ENCODE measurements at places on chromosomes 12 and 14.
A peak's percentile ranks its signal among the peaks of the same experiment; 100 is the strongest.

DNA sequence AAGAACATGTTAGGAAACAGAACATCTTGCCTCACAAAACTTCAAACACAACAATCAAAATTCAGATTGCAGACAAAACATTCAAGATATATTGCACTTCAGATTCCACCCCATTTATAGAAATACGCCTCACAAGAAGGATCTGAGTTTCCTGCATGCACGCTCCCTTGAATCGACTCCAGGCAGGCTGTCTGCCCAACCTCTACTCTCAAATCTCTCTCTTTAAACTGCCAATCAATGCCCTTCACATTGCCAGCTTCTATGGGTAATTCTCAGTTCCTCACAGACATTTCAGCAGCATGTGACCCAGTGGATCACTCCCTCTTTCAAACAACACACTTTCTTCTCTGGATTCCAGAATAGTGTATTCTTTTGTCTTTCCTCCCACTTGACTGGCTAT, 184.1 kb downstream of the PRKD1 start:
- no peak for DNase-seq

GRCh38 chr14:54667764-54668163, 100.8 kb downstream of the SAMD4A start:
- DNase-seq: no peak

- no peak for DNase-seq
Measured at GRCh38 chr14:101224356-101225156, 321.0 kb upstream of the RTL1 start.

GRCh38 chr14:61573748-61574513, 121.4 kb upstream of the HIF1A start:
- DNase-seq: no peak

GRCh38 chr14:50955373-50956043, 11.2 kb upstream of the PYGL start:
- DNase-seq: no peak

DNA sequence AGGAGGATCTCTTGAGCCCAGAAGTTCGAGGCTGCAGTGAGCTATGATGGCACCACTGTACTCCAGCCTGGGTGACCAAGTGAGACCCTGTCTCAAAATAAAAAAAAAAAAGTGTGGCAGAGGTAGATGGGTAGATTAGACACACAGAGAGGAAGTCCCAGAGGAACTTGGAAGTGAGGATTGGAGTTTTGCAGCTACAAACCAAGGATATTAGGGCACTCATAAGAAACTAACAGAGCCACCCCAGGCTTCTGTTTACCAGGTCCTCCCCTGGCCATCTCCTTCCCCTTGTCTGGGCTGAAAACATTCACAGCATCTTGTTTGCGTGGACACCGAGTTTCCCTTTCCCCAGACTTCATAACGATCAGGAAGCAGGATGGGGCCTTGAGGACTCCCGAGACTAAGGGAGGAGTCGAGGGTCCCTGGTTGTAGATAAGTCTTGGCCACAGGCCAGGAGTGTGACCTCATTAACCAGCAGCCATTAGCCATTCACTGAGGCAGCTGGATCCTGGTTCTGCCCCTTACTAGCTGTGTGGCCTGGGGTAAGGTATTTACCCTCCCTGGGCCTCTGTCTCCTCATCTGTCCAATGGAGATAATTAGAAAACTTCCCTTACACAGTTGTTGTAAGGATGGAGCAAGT, 2.1 kb downstream of the MAP1LC3B2 start:
- no peak for DNase-seq

DNA sequence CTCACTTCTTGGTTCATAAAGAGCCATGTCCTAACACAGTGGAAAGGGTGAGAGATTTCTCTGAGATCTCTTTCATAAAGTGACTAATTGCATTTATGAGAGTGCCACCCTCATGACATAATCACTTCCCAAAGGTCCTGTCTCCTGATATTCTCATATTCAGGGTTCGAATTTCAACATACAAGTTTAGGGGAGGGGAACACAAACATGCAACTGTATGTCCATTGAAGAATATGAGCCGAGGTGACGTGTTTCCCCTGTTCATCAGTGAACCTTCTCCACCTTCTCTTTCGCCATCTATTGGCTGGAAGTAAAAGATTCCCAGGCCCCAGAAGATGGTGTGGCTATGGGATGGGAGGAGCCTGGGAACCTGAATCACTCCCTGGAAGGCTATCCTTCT, 354.2 kb upstream of the ATP2B1 start:
- DNase-seq: no peak

DNA sequence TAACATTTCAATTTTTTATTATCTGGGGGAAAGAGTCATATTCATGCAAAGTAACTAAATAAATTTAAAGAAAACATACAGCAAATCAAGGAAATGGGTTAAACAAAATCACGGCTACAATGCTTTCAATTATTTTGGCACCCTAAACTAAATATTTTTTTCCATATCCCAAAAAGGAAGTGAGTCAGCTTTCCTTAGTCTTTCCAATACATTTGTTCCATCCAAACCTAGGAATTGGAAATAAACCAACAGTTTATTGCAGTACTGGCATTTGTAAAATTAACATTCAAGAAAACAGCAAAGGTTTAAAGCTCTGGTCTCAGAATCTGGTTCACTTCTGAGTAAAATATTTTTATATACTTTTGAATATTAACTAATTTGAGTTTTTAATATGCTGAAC, 89.2 kb downstream of the BCL2L14 start:
- no peak for DNase-seq

GRCh38 chr12:22856178-22856577, 231.2 kb downstream of the ETNK1 start:
- no peak for DNase-seq

- DNase-seq: no peak
Measured at GRCh38 chr12:124191966-124192365, 102.9 kb upstream of the RFLNA start.

DNA sequence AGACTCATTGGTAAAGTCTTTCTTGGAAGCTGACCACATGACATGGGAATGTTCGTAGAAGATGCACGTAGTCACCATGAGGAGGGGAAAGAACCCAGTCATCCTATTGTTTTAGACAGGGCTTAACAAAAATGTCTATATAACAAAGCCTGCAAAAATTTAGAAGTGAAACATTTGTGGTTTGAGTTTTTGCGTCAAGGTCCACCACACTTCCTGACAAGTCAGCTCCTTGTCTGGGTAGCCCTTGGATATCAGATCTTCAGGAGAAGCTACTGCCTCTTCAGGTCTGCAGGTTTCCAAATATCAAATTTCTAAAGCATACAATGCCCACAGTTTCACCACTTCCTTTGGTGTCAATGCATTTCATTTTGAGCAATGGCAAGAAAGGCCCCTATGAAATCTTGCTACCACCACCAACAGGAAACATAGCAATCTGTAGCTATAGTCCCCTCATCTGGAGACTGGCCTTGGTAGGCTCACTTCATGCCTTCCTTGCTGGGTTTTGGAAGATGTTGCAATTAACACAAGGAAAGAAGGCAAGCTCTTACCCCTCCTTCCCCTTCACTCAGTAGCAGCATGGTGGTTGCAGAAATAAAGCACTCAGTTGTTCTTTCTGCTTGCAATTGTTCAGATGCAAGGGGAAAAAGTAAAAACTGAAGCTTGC, 235.2 kb downstream of the PCNX1 start:
- DNase-seq: no peak

DNA sequence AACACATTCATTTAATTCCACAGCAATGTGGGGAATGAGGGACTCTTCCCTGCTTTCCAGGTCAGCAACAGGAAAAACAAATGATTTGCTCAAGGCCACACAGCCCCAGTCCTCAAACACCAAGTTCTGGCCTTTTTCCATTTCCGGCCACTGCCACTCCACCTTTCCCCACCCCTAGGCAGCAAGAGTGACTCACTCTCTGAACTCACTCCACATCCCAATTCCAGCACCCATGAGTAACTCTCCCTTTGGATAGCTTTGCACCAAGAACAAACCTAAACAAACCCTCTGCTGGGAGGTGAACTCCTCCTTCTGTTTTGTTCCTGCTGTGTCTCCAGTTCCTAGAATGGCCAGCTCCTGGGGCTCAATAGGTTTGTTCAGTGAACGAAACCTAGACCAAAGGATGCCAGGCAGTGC, 30.4 kb upstream of the PLEKHG6 start:
- DNase-seq: no peak

GRCh38 chr14:100587086-100587762, at the start of gene BEGAIN:
Gene BEGAIN (minus strand): TSS chr14:100587417. CDS start chr14:100587290, 127 bp downstream.
- DNase-seq: no peak

DNA sequence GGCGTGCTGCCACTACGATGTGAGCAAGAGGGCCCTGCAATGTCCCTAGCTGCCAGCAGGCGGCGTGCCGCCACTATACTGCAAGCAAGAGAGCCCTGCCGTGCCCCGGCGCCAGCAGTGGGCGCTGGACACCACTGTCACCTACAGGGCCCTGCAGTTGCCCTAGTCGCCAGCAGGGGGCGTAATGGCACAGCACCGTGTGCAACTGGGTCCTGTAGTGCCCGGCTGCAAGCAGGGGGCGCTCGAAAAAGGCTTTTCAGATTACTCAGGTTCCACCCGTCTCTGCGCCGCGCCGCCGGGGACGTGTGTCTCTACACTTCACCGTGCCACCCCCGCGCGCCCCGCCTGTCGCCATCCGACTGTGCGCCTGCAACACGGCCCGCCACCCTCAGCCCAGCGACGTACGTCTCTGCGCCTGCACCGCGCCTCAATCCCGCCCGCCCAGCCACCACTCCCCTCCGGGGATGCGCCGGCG, 1356.9 kb downstream of the TMEM121 start:
- DNase-seq: peak; percentile 65

DNA sequence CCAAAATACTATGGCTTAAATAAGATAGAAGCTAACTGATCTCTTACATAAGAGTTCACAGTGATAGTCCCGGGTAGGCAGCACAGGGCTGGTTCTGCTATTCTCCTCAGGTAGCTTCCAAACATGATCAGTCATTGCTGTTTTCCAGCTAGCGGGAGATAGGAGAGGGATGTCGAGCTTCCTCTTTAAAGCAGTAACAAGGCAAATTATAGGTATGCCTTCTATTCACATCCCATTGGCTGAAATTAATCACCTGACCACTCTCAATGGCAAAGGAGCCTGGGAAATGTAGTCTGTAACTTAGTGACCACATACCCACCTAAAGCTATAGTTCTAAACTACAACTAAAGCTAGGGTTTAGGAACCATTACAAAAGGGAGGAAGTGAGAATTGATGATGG, 34.5 kb upstream of the VRK1 start:
- DNase-seq: peak; percentile 53

- DNase-seq: no peak
Measured at GRCh38 chr14:100690672-100691071, 36.0 kb upstream of the DLK1 start.

GRCh38 chr12:85872497-85873091, 1.5 kb upstream of the NTS start:
- DNase-seq: no peak

DNA sequence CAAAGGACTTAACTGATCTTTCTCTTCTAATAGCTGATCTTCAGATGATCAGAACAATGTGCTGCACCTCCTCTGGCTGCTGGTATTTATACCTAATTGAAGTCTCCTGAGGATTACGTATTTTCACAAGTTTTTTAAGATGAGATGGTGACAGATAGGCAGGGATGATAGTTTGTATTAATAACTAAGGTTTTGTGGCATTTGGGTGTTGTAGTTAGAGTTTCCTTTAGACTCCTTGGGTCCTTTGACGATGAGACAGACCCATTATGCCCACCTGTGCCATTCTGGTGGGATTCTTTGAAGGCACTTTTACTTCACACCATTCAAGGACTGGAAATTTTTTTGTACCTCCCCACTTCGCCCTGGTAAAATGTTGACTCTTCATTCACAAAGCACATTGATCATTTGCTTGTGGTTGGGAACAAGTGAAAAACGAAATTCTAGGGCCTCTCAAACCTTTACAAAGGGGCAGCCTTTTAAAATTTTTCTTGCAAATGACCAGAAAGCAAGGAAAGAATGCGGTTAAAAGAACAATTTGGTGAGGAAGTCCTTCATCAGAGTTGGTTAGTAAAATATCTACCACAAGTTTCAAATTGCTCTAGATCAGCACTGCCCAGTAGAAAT, at the start of gene IFNG:
IFNG (minus strand) TSS at position 60 of the 624 bp plus-strand sequence. CDS start 125 bp downstream, outside the sequence.
- DNase-seq: peak; percentile 10

DNA sequence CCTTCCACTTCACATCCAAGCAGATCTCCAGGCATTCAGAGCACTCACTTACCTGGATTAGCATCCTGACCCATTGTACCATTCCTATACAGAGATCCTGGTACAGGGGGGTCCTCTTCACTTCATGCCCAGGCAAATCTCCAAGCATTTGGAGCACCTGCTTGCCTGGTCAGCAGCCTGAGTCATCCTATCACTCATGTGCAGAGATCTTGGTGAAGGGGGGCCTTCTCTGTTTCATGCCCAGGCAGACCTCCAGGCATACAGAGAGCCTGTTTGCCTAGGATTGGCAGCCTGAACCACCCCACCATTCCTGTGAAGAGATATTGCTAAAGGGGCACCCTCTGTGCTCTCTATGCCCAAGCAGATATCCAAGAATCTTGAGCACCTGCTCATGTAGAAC, 111.1 kb upstream of the CCDC175 start:
- DNase-seq: no peak

GRCh38 chr12:78584695-78585094, 279.9 kb upstream of the SYT1 start:
- no peak for DNase-seq

DNA sequence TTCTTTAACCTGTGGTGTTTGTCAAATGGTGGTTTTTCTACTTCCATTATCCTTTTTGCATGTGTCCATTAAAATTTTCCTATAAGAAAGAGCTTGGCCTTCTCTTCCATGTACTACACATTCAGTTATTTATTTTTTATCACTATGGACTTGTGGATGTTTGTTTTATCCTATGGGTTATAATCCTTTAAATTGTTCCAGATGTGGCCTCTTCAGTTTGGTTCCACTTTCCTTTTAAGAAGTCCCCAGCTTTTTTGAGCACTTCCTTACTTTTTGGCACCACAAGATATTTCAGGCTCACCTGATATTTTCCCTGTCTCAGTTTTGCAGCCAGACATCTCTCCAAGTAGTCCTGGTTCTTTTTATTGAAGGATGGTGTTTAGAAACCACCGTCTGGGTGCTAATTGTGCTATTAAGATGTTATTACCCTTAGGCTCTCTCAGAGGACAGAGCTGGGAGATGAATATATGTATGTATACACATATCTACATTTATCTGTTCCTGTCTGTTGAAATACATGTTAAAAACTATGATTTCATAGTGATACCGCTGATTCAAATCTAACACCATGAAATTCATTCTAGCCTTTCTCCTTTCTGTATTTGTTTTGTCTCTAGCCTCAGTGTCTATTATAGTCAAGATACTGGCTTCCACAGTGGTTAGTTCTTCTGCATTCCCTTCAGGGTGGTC, 408.5 kb upstream of the RGS6 start:
- peak; percentile 79 for DNase-seq

- DNase-seq: no peak
Measured at GRCh38 chr14:89228921-89229639, 188.0 kb downstream of the FOXN3 start.

DNA sequence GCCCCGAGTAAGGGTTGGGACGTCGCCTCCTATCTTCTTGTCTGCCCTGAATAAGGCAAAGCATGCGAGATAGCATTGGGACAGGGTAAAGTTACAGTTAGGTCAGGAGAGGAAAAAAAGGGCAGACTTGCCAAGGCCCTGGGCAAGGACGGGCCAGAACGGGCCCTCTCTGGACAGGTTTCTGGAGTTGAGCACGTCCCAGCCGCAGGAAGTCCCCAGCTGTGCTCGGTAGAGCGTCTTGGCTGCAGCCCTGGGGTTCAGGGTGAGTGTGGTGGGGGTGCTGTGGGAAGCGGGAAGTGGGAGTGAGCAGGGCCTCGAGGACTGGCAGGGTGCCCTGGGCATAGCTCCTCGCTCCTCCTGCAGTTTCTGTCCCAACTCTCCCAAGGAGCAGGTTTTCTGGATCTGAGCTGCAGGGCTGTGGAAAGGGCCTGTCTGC, 5.4 kb downstream of the RPS6KL1 start:
- DNase-seq: no peak

- DNase-seq: no peak
Measured at GRCh38 chr12:56874821-56875220, 59.4 kb downstream of the SDR9C7 start.

All from T-helper 2 cell (primary cell).